ENCODE measurements at places on chromosomes 11 and 22.

GRCh38 chr11:102760344-102761035 lies 19.9 kb downstream of the MMP10 start:
- DNase-seq: peak; percentile 93

DNA sequence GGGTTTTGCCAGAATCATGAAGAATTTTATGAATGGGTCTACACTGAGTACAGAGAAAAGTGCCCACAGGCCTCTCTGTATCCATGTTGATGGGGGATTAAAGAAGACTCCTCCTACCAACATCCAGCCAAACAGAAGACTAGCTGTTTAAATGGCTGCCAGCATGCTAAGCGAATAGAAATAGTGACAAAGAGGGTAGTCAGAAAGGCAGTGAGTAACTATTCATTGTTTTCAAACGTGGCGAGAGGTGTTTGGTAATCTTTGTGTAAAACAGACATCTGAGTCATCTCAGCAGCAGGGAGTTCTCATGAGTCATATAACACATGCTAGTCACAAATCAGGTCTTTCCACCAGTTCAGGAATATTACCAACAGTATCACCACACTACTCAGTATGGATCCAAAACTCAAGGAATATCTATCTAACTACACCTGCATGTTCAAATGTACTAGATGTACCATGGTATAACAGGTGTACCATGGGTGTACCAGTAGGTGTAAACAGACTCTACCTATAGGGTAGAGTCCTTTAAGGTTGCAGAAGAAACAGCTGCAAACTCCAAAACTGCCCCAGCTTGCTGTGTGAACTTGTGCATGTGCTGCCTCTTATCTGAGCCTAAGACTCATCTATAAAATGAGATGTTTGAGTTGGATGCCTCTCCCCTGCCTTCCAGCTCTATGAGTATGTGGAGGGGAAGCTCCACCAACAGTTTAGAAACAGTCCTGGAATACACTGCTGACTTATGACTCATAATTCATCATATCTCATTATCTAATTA lies 82.0 kb downstream of the SLC1A2 start:
- peak; percentile 98 for DNase-seq

DNA sequence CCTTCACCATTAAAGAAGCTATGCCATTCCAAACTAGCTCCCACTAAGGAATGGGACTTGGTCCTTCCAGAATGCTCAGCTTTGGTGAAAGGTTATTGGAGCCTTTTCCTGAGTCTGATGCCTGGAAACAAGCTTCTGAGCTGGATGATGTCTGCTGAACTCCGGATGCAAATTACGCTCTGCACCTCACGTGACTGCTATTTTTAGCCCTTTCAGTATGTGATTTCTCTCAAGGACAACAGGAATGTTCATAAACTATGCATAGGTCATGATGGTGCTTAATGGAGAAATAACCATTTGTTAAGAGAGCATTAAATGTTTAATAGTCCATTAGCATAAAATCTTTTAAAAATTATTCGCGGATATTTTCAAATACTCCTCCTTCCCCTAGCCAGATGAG lies 631.4 kb upstream of the KIRREL3 start:
- no peak for DNase-seq

- no peak for DNase-seq
These were observed 338.1 kb upstream of the KIRREL3 start for GRCh38 chr11:127338380-127339259.

GRCh38 chr11:111526501-111526900 lies 11.9 kb downstream of the HOATZ start:
- DNase-seq: peak; percentile 60

DNA sequence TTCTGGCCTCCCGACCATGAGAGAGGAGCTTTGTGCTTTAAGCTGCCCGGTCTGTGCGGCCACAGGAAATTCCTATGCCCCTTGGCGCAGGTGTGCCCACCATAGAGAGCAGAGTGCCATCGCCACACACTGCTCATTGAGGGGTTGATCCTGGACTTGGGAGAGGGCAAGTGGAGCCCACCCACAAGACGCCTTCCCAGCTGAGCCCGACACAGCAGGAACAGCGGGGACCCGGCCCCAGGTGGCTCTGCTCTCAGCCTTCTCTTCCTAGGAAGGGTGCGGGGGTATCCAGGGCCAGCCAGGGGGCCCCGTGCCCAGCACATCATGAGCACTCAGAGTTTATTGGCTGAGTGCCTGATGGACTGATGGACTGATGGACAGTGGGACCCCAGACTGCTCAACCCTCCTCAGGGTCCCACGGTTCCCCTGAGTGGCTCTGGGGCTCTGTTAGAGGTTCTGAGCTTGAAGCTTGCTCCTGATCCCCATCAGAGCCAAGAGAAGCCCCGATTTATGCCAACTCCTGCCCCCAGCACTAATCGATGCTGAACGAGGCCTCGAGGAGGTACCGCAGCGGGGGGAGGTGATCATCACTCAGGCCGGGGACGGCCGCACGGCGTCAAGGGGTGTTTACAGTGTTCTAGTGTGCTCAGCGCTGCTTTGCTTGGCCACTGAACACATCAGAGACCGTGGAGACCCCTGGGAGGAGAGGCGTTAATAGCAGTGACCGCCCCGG lies 13.5 kb upstream of the MRGPRD start:
- DNase-seq: no peak

DNA sequence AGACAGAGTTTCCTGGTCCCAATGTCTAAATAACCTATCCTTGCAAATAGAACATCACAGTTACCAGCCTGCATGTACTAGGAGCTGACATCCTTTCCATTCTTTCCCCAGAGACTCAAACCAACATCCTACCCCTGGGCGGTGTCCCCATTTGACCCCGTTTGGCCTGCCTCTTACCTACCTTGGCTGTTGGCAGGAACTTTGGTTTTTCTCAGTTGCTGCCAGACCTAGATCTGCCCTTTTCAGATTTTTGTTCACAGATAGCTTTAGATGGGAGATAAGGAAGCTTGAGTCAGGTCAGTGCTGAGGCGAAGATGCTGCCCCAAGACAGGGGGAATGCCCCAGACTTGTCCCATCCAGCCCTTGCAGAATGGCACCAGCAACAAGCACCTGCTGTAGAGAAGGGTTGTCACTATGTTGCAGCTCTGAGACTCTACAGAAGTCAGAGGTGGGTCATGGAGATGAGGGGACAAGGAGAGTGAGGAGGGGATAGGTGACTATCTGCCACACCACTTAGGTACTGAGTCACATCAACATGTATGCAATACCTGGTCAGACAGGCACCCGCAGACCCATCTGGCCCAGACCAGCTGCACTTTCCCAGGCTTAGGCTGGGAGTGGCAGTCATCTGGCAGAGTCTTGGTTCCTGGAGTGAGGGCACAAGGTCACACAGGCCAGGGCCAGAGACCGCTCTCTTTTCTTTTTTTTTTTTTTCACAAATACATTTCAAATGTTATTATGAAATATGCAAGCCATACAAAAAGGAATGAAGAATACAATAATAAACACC lies 61.5 kb upstream of the POU2AF1 start:
- DNase-seq: no peak

DNA sequence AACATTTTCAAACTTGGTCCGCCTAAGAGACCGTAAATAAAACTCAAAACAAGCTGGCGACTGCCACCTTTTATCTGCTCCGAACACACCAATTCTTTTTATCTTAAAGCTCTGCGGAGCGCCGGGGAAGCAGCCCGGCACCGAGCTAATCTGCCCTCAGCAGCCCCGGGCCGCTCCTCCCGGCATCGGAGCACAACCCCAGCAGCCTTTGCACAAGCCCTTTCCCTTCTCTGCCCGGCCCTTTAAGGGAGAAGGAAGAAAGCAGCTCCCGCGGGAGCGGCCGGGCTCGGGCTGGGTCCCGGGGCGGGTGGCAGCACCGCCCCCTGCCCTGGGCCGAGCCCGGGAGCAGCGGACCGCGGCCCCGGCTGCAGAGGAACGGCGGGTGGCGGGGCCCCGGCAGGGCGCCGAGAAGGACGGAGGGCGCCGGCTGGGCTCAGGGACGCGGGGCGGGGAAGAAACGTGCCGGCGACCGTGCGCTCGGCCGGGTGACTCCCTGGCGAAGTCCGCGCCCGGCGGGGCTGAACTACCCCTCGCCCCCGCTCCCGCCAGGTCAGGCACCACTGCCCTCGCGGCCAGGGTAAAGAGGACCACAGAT lies 133.6 kb upstream of the C11orf58 start:
- peak; percentile 37 for DNase-seq

- no peak for DNase-seq
These were observed 131.7 kb downstream of the VPREB1 start for GRCh38 chr22:22376352-22376706.

GRCh38 chr11:33703234-33703633 lies 2.6 kb upstream of the C11orf91 start:
- DNase-seq: no peak

DNA sequence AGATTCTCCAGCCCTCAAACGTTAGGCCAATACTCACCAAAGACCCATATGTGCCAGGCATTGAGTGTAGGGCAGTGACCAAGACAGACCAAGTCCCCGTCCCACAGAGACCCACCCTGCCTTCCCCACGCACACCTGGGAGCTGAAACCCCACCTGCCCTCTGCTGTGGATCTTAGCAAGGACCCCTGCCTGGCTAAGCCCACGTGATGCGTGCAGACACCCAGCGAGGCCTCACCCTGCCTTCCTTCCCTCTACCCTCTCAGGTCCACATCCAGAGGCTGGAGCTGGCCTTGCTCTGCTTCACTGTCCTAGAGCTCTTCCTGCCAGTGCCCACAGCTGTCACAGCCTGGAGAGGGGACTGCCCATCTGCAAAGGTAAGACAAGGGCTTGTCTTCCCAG lies 10.2 kb downstream of the MS4A10 start:
- DNase-seq: no peak

DNA sequence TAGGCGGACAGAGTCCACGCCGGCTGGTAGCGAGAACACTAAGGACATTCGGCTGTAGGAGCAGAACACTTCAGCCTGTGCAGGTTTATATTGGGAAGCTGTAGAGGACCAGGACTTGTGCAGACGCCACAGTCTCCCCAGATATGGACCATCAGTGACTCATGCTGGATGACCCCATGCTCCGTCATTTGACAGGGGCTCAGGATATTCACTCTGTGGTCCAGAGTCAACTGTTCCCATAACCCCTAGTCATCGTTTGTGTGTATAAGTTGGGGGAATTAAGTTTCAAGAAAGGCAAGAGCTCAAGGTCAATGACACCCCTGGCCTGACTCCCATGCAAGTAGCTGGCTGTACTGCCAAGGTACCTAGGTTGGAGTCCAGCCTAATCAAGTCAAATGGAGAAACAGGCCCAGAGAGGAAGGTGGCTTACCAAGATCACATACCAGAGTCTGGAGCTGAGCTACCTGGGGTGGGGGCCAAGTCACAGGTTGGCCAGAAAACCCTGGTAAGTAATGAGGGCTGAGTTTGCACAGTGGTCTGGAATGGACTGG lies 17.2 kb downstream of the P2RY2 start:
- DNase-seq: no peak

DNA sequence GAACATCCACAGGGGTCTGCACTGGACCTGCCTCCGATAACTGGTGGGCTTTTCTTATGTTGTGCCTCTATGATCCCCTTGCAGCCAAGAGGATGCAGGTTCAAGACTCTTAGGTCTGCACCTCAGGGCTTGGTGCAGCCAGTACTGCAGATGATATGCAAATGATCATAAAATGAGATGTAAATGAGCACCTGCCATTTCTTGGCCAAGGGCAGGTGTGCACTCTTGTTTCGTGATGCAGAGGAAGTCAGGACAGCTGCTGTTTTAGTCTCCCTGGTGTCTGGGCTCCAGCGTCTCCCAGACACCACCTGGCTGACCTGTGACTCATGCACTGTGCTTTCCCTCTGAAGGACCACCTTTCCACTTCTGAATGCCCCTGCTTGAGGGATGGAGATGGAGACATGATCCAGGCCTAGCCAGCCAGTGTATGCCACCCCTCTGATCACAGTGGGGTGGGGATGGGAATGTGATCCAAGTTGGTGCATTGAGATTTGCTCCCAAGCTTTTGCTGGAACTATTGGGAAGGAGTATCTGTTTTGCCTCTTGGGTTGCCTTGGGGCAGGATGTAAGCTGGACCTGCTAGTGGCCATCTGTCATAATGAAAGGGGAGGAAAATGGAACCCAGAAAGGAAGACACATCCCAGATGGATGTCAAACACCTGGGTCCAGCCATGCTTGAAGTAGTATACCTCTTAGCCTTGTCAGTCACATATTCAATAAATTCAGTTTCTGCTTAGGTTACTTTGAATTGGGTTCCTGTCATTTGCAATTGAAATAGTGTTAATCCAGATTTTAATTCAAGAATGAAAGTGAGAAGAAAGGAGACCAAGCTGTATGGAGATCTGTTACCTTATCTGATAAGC lies 3.3 kb upstream of the KCNJ11 start:
- no peak for DNase-seq

DNA sequence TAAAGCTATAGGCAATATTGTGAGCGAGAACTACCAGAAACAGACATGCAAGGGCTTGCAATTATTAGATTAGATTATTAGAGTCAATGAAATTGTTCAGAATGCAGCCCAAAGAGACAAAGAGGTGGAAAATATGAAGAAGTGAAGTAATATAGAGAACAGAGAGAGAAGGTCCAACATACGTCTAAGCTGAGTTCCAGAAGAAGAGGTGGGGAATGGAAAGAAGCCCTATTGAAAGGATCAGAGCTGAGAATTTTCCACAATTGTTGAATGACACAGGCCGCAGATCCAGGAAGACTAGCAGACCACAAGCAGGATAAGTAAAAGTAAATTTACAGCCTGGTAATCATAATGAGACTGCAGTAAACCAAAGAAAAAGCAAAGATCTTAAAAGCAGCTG lies 93.2 kb downstream of the EXT2 start:
- DNase-seq: peak; percentile 36

GRCh38 chr11:19209617-19210370 lies 8.0 kb upstream of the CSRP3 start:
- no peak for DNase-seq

DNA sequence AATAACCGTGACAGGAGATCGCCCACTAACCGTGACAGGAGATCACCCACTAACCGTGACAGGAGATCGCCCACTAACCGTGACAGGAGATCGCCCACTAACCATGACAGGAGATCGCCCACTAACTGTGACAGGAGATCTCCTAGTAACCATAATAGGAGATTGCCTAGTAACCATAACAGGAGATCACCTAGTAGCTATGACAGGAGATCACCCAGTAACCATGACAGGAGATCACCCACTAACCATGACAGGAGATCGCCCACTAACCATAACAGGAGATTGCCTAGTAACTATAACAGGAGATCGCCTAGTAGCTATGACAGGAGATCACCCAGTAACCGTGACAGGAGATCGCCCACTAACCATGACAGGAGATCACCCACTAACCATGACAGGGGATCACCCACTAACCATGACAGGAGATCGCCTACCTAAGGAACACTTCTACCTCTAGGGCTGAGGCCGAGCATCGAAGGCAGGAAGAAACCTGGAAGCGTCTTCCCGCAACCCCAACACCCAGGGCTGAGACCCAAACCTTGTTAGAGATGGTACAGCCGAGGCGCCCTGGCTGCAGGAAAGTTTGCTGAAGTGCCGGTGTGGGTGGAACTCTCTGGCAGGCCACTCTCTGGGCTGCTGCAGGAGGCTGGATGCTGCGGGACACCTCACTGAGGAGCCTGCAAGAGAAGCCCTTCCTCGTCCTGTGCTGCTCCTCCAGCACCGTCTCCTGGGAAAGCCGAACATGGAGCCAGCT lies 67.5 kb upstream of the THY1 start:
- no peak for DNase-seq

GRCh38 chr11:7299393-7299792 lies 47.7 kb downstream of the SYT9 start:
- no peak for DNase-seq

Measured in fibroblast of pulmonary artery (primary cell).